Immature natural killer cell (primary cell): ENCODE measurements at places on chromosomes 13 and 19. TPM values are rescaled to one million over a fixed set of nuclear protein-coding genes. Genes with fewer than 3 reads are reported as not detected.

GRCh38 chr19:33438987-33439781 lies 65.7 kb downstream of the CEBPG start:
- H3K4me3 ChIP-seq: no peak overlapping the region
- H3K4me1 ChIP-seq: peaks cover 12% of the 10 kb centered on the region
- DNase-seq: no peak

DNA sequence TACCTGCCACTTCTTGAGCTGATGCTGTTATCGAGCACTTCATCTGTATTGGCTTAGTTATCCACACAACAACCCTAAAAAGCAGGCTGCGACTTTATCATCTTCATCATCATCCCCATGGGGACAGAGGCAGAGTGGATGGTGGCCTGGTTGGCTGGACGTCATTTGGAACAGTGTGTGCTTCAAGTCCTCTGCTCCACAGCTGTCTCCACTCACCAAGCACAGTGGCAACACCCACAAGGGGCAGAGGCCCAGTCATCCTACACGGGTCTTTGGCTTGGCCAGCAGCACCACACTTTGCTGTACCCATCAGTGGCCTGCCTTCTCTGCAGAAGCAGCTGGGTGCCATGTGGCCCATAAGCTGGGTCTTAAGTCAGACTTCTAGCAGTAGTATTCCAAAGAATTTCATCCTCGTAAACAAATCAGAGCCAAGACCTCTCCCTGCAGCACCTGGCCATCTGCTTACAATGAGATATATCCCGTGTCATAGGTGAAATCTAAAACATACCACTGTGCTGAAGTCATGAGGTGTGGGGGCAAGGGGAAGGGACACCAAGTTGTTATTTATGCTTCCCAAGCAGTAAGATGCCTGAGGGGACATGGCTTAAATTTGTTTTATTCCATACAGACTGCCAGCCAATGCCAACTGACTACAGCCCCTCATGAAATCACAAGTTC lies 47.9 kb upstream of the EPHX3 start:
- no peak for DNase-seq
- H3K4me3 ChIP-seq: peak overlapping the region; percentile 36
- H3K36me3 ChIP-seq: no peaks in the 10 kb centered on the region
- peaks cover 3% of the 10 kb centered on the region for H3K27me3 ChIP-seq
- H3K27ac ChIP-seq: peak overlapping the region; percentile 45

DNA sequence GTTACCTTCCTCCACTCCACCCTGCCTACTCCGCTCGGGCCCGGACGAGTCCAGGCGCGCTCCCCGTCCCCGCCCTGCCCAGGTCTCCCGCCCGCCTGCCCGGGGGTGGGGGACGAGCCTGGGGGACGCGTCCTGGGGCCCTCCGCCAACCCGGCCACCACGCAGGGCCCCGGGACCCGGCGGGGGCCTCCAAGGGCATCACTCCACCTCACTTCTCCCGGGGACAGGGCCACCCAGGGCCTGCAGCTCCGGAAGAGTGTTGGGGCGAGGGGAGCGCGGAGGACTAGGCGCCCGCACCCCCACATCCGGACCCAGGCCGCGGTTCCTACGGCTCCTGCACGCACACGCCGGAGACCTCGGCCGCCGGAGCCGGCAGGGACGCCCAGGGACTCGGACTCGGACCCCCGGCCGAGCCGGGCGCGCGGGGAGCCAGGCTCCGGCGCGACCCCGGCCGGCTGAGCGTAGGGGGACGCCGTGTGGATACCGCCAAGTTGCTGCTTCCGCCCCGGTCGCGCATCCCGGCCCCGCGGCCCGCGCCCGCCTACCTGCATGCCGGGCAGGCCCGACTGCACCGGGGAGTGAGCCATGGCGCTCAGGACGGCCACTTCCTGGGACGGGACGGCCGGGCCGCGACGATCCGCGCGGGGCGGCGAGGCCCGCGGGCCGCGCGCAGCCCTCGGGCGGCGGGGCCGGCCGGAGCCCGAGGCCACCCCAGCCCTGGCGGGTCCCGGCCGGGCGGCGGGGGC lies 534 bp downstream of the STK24 start:
- H3K27ac ChIP-seq: no peak overlapping the region
- peak overlapping the region; percentile 93 for H3K4me3 ChIP-seq
- peak; percentile 42 for DNase-seq
- peaks cover 51% of the 10 kb centered on the region for H3K4me1 ChIP-seq
- H3K27me3 ChIP-seq: peaks cover 1% of the 10 kb centered on the region

GRCh38 chr13:68261105-68261504 lies 1031.0 kb upstream of the PCDH9 start:
- H3K36me3 ChIP-seq: no peaks in the 10 kb centered on the region
- H3K4me3 ChIP-seq: no peak overlapping the region
- H3K27me3 ChIP-seq: no peaks in the 10 kb centered on the region
- no peak for DNase-seq

The ZNF320 gene
- not detected for polyA plus RNA-seq

GRCh38 chr19:2905918-2906519 lies 5.3 kb downstream of the ZNF57 start:
- no peak overlapping the region for H3K4me3 ChIP-seq
- no peaks in the 10 kb centered on the region for H3K27me3 ChIP-seq
- DNase-seq: no peak
- H3K36me3 ChIP-seq: no peaks in the 10 kb centered on the region
- H3K27ac ChIP-seq: no peak overlapping the region

- no peak for DNase-seq
- no peak overlapping the region for H3K27ac ChIP-seq
- peaks cover 8% of the 10 kb centered on the region for H3K4me1 ChIP-seq
- no peak overlapping the region for H3K4me3 ChIP-seq
- H3K36me3 ChIP-seq: peaks cover 4% of the 10 kb centered on the region
- H3K27me3 ChIP-seq: peaks cover 39% of the 10 kb centered on the region
These were observed 3.6 kb downstream of the CACNG7 start for GRCh38 chr19:53912653-53913052.

GRCh38 chr13:95298971-95299621 lies 2.2 kb downstream of the ABCC4 start:
- H3K4me3 ChIP-seq: peak overlapping the region; percentile 92
- H3K27ac ChIP-seq: no peak overlapping the region
- H3K27me3 ChIP-seq: peaks cover 5% of the 10 kb centered on the region
- DNase-seq: no peak
- H3K36me3 ChIP-seq: no peaks in the 10 kb centered on the region

The NKG7 gene
- 7,925 TPM for polyA plus RNA-seq

DNA sequence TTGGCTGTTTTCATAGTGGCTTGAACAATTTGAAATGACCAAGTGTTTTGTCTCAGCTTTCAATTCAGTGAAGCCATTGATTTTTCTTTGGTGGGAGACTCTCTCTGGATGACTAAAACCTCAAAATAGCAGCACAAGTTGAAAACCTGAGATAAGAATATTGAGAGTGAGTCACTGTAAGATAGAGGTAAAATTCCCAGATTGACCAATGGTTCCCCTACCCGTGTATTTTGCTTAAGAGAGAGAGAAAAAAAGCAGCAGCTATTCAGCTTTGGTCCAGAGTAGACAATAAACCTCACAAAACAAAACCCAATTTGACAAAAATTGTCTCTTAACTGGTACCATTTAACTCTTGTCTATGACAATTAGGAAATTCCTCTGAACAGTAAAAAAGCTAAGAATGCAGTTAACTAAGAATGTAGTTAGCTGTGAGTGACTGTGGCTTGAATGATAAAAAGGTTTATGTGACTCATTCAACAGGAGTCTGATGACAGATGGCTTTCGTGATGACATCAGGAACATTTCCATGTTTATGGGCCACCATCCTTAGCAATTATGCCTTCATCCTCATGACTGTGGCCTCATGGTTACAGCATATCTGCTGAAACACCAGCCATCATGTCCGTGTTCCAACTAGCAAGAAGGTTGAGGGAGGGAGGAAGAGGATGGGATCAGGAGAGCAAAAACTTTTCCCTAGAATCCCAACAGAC lies 356.9 kb downstream of the NDFIP2 start:
- no peak for DNase-seq
- peaks cover 5% of the 10 kb centered on the region for H3K27me3 ChIP-seq
- H3K4me3 ChIP-seq: no peak overlapping the region

The RAVER1 gene
- polyA plus RNA-seq: 8.7 TPM

DNA sequence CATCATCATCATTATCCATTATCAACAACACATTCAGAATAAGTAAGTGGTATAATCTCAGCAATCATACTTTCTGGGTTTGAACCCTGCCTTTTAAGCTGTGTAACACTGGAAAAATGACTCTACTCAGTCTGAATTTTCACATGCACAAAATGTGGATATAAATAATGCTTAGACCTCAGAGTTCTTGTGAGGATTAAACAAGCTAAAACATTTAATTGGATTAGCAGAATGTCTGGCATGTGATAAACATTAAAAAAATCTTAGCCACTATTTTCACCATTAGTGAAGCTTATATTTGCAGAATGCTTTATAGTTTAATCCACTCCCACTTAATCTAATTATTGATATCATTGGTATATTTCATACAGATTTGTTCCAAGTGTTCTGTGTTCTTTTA lies 412.3 kb downstream of the RFC3 start:
- no peaks in the 10 kb centered on the region for H3K36me3 ChIP-seq
- no peaks in the 10 kb centered on the region for H3K4me1 ChIP-seq
- DNase-seq: no peak
- no peaks in the 10 kb centered on the region for H3K27me3 ChIP-seq
- no peak overlapping the region for H3K27ac ChIP-seq

DNA sequence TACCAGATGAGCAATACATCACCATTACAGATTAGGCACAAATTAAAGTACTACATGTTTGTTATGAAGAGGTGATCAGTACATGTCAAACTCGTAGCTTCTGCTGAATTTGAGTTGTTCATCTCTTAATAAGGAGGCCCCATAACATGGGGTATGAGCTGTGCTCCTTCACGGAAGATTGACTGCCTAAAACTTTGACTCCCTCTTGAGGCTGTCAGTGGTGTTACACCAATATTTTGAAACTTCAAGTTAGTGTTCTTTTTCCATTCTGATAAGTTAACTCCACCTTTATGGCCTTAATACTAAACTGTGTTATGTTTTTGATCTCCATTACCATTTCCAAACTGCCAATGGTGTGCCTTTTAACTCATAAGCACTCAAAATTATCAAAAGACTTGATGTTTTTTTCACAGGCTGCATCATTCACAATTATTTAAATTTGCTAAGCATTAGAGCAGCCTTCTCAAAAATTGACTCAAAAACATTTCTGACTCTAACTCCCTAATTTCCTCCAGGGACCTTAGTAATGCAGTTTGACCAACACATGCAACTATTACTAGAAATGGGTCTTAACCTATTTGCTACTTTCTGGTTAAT lies 1591.5 kb downstream of the PCDH9 start:
- H3K4me3 ChIP-seq: no peak overlapping the region
- H3K27me3 ChIP-seq: no peaks in the 10 kb centered on the region
- DNase-seq: no peak

DNA sequence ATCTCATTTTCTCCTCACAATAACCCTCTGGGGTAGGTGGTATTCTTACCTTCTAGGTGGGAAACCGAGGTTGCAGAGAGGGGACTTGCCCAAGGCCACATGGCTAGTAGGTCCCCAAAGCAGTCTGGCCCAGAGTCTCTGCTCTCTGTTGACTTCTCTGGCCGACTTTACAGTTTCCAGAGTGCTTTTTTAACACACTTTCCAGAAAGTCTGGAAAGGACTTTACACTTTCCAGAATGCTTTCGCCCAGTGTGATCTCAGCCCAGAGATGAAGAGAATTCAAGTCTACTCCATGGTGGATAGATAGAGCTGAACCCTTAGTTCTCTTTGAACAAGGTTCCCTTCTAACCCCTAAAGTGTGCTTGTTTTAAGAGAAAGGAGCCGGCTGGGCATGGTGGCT lies 12.2 kb downstream of the ARHGAP35 start:
- peaks cover 11% of the 10 kb centered on the region for H3K4me1 ChIP-seq
- no peaks in the 10 kb centered on the region for H3K27me3 ChIP-seq
- no peak overlapping the region for H3K27ac ChIP-seq
- H3K36me3 ChIP-seq: no peaks in the 10 kb centered on the region
- no peak overlapping the region for H3K4me3 ChIP-seq
- DNase-seq: no peak

GRCh38 chr13:20271441-20271840 lies 39.3 kb upstream of the GJB6 start:
- H3K36me3 ChIP-seq: no peaks in the 10 kb centered on the region
- no peak overlapping the region for H3K27ac ChIP-seq
- no peak for DNase-seq
- H3K4me3 ChIP-seq: no peak overlapping the region

The LGI4 gene
- not detected for polyA plus RNA-seq

- no peak for DNase-seq
- no peak overlapping the region for H3K27ac ChIP-seq
- no peaks in the 10 kb centered on the region for H3K36me3 ChIP-seq
- H3K4me3 ChIP-seq: no peak overlapping the region
- H3K27me3 ChIP-seq: peaks cover 1% of the 10 kb centered on the region
These were observed 913.2 kb downstream of the DIAPH3 start for GRCh38 chr13:59250336-59251189.

The RCBTB2 gene
- 45.8 TPM for polyA plus RNA-seq

- no peak for DNase-seq
- H3K4me1 ChIP-seq: no peaks in the 10 kb centered on the region
- H3K27ac ChIP-seq: no peak overlapping the region
- peaks cover 20% of the 10 kb centered on the region for H3K36me3 ChIP-seq
- H3K4me3 ChIP-seq: no peak overlapping the region
These were observed 38.1 kb downstream of the NUFIP1 start for GRCh38 chr13:44951184-44951583.

The CNN1 gene
- polyA plus RNA-seq: not detected

The ZNF382 gene
- polyA plus RNA-seq: 1.3 TPM

DNA sequence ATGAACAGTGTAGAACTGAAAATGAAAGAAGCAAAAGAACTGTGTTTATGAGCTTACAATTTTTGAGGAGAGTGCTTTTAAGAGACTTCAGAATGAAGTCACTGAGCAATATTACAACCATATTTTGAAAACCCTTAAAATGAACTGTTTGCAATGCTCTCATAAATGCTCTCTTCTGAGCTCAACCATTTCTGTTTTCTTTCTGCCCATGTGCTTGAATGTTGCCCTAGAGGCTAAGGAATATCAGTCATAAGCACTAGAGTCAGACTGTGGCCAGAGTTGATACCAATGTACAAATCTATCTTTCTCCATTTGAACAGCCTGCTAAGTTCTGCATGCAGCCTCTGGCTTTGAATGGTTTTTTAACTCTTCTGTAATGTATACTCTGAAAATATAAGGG lies 1092.8 kb downstream of the PCDH9 start:
- no peak overlapping the region for H3K27ac ChIP-seq

The SIGLEC11 gene
- not detected for polyA plus RNA-seq

The GNG7 gene
- 0.22 TPM for polyA plus RNA-seq

The ODAD3 gene
- not detected for polyA plus RNA-seq

- no peak overlapping the region for H3K4me3 ChIP-seq
- no peak for DNase-seq
- H3K36me3 ChIP-seq: no peaks in the 10 kb centered on the region
- H3K4me1 ChIP-seq: no peaks in the 10 kb centered on the region
- H3K27me3 ChIP-seq: peaks cover under 1% of the 10 kb centered on the region
- H3K27ac ChIP-seq: no peak overlapping the region
These were observed 120.5 kb downstream of the SLC7A1 start for GRCh38 chr13:29474991-29475390.
